ENCODE measurements at places on chromosomes 1 and 21. TPM values are rescaled to one million over a fixed set of nuclear protein-coding genes. Genes with fewer than 3 reads are reported as not detected.
A peak's percentile ranks its signal among the peaks of the same experiment; 100 is the strongest.

FCRLA gene
- 0.39 TPM for polyA plus RNA-seq

OLFML2B gene
- not detected for polyA plus RNA-seq

SERPINC1 gene
- polyA plus RNA-seq = not detected

GRCh38 chr1:184388319-184388889, 1.6 kb downstream of the C1orf21 start:
- DNase-seq = peak; percentile 22

DNA sequence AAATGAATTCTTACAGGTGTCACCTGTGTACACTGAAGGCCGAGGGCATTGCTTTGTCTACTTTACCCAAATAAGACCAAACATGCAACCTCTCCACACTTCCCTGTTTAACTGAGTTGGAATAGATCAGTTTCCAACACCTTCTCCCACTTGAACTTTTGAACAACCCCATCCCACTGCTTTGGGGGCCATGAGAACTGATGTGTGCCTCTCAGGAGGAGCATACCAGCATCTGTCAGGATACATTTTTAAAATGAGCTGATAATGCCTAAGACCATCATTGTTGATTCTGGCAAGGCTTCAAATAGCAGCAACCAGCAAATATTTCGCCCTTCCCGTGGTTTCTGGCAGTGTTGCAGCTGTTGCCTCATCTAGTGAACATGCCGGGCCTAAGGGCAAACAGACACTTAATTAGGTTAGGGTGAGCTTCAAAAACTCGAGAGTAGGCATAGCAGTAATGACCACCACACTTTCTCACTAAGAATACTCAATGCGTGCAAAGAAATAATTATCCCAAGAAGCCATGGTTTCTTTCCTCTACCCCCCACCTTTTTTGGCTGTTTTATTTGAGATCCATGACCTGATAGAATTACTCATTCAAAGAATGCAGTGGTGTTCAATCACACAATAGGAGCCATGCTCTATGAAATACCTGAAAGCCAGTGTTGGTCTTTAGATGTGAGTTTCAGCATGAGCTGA, 63.7 kb downstream of the MAP10 start:
- DNase-seq = no peak

CACNA1S gene
- not detected for polyA plus RNA-seq

GRCh38 chr1:211492511-211493132, 660 bp upstream of the RD3 start:
- DNase-seq = no peak

LORICRIN gene
- not detected for polyA plus RNA-seq

GRCh38 chr1:11187000-11187399, 2.2 kb upstream of the ANGPTL7 start:
- no peak for DNase-seq

- no peak for DNase-seq
Observed at GRCh38 chr1:218633238-218633988, 288.3 kb downstream of the TGFB2 start.

DNA sequence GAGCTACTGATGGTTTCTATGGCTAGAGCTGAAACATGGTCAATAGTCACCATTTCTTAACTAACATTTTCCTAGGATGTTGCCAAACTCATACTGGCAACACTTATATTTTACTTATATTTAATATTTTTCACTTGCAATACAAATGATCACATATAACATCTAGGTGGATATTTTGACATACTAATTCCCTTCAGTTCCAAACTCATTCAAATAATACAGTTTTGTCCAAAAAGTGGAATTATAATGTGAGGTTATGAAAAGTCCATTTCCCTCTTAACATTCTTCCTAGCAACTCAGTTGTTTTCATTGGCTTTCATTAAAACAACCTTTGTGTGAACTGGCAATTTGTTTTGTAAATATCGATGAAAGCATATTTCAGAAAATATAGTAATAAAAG, 16.0 kb downstream of the SPAG17 start:
- DNase-seq = no peak

FALEC gene
- 4.7 TPM for polyA plus RNA-seq

GRCh38 chr21:42263591-42264131, 44.7 kb downstream of the ABCG1 start:
- DNase-seq = no peak

- no peak for DNase-seq
Observed at GRCh38 chr21:43345746-43346409, 81.1 kb downstream of the SIK1 start.

DNA sequence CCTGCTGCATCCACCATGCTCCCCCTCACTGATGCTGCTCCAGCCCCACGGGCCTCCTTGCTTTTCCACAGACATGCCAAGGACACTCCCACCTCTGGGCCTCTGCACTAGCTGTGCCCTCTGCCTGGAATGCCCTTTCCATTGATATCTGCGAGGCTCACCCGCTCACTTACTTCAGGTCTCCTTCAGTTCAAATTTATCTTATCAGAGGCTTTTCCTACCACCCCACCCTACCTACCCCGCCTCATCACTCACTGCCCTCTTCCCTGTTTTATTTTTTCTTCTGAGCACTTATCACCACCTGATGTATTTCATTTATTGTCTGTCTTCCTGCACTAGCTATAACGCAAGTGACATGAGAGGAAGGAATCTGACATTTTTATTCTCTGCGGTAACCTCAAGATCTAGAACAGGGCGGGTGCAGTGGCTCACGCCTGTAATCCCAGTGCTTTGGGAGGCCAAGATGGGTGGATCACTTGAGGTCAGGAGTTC, 7.0 kb downstream of the HSPG2 start:
- no peak for DNase-seq

DNA sequence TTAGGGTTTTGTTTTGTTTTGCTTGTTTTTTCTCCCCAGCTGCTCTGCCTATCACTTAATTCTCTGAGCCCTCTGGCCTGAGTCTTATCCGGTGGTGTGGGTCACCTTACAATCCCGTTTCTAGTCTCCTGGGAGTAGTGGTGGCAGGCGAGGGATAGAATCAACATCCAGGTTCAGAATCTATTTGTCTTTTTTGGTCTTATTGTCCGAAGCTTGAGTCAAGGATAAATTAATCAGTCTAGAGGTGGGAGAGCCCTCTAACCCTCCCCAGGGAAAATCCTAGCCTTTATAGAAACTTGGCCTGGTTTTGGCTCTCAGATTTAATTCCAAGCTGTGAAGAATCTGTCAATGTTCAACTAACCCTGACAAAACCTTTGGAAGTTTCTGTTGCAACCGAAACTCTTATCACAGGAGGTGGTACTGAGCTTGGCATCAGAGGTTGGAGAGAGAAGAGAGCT, 246.3 kb downstream of the FGGY start:
- DNase-seq = no peak

DNA sequence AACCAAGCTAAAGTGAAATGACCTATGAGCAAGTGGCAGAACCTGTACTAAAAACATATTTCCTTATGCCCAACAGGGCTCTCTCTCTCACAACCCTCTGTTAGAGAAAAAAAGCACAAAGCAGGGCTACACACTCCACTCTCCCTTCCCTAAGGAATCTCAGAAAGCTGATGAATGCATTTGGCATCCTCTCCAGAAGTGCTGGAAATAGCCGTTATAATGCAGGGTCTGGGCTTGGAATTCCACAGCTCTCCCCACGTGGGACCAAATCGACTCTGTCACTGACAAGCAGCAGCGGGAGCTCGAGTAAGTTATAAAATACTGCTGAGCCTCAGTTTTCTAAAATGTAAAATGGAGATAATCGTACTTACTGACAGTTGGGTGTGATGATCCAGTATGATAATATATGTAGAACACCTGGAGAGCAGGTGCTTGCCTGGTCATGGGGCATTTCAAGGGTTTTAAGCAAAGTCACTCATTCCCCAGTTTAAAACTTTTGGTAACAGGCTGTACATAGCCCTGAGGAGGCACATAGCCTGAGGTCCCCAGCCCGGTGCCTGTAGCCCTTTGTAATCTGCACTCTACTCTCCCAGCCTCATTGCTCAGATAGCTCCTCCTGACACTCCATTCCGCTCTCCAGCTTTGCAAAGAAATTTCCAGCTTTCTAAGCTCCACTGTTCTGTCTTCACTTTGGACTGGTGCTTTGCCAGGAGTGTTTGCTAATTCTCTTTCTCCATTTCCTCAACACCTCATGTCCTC, 175.6 kb upstream of the DAB1 start:
- DNase-seq = peak; percentile 85

TAL1 gene
- 0.55 TPM for polyA plus RNA-seq

- DNase-seq = no peak
Observed at GRCh38 chr1:114338191-114338890, 172.7 kb downstream of the TRIM33 start.

- DNase-seq = no peak
Observed at GRCh38 chr1:58908561-58909560, 125.0 kb upstream of the JUN start.

GRCh38 chr1:15115542-15116330, 37.8 kb upstream of the TMEM51 start:
- no peak for DNase-seq

- peak; percentile 28 for DNase-seq
Observed at GRCh38 chr1:68322837-68323687, 90.7 kb upstream of the WLS start.

GRCh38 chr1:152448496-152448895, 34.4 kb upstream of the CRNN start:
- DNase-seq = no peak

DNA sequence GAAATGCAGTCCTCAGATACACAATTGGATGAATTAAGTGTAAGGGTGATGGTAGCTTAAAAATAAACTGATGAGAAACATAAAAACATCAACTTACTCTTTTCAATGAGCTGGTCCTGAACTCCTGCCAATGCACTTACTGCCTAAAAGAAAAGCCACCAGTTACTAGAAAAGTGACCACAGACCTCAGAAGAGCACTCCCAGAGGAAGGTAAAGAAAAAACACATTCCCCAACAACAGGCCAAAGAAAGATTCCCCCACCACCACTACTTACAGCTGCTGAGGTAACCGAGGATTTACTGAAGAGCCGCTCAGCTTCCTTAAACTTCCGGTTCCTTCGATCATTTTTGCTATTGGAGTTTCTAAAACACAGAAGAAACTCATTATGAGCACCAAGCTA, 5.4 kb downstream of the MEAF6 start:
- DNase-seq = no peak

OVAAL gene
- polyA plus RNA-seq = 2.5 TPM

DNA sequence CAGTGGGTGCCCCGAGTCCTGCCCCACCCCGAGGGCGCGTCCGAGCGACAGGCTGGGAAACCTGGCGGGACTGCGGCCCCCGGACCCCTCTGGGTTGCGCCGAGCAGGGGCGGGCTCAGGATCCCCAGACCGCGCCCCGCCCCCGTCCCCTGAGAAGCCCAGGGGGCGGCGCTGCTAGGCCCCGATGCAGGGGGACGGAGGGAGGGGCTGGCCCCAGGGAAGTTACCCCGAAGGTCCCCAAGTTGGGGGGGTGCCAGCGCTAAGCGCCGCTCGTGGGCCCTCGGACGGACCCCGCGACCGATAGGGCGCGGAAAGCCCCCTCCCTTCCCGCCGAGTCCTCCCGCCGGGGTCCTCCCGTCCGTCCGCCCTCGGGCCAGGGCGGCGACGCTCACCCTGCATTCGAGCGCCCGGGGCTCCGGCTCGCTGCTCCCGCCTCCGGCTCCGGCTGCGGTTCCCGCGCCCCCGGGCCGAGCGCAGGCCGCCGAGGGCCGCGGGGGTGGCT, 414 bp downstream of the GPR153 start:
- no peak for DNase-seq

DNA sequence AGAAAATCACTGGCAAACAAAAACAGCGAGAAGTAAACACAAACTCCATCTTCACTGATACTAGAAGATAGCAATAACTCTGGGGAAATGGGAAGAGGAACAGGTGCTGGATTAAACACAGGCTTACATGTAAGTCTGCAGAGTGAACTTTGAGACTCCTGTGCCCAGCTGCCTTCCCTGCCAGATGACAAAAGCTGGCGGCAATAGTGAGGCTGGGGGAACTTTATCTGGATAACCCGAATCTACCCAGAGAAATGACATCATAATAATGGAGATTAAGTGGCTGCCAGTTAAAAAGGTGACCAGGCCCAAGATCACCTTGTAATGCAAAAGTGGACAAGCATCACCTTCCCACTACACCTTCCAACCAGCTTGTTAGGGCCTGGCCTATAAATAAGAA, 184.5 kb downstream of the CHRM3 start:
- no peak for DNase-seq

TMEM269 gene
- polyA plus RNA-seq = 0.99 TPM

GRCh38 chr21:37462087-37462861, 95.7 kb downstream of the DYRK1A start:
- no peak for DNase-seq

GRCh38 chr1:31444725-31445448, 31.9 kb downstream of the SERINC2 start:
- peak; percentile 11 for DNase-seq

NKAIN1 gene
- polyA plus RNA-seq = 2.4 TPM

DNA sequence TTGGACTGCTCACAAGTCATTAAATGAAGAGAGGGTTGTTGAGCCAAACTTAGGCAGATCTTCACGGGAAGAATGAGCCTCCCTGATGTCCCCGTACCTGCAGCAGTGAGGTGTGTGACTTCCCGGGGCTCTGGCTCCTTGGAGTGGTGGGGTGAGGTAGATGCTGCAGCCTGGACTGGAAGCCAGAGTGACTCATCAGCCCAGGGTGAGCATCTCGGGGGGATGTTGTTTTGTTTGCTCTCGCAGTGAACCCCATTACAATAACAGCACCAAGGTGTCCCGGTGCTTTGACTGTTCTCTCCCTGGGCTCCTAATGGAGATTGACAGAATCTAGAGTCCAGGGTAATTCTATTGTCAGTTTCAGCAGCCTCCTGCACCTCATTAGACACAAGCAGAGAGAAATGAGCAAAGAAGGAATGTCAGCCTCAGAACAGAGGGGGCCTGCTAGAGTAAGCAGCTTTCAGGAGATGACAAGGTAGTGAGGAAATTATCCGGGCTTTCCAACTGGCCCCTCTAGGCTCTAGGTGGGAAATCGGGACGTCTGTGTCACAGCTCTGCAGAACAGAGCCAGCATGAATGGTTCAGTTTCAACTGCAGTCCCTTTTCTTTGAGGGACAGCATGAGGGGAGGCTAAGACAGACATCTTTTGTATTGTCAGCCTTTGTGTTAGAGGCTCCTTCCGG, 36.0 kb upstream of the LRRN2 start:
- DNase-seq = no peak

GRCh38 chr1:147078606-147079399, 93.5 kb downstream of the PRKAB2 start:
- DNase-seq = peak; percentile 7

DNA sequence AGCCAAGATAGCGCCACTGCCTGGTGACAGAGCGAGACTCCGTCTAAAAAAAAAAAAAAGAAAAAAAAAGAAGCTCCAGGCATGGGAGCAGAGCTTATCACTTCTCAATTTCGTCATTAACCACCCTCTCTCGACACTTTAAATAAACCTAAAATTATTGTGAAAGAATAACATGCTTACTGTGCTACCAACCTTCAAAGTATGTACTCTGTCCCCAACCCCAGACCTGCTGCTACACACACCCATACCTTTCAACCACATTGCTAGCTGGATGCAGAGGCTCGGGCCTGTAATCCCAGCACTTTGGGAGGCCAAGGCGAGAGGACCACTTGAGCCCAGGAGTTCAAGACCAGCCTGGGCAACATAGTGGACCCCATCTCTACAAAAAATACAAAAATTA, 38.7 kb downstream of the GNPAT start:
- DNase-seq = peak; percentile 20

PKN2 gene
- 25.8 TPM for polyA plus RNA-seq

- DNase-seq = no peak
Observed at GRCh38 chr1:80418134-80418533, 1382.6 kb upstream of the ADGRL2 start.

DCDC2B gene
- polyA plus RNA-seq = 0.64 TPM
